ENCODE measurements at places on chromosomes 5 and 9. TPM values are rescaled to one million over a fixed set of nuclear protein-coding genes. Genes with fewer than 3 reads are reported as not detected.

DNA sequence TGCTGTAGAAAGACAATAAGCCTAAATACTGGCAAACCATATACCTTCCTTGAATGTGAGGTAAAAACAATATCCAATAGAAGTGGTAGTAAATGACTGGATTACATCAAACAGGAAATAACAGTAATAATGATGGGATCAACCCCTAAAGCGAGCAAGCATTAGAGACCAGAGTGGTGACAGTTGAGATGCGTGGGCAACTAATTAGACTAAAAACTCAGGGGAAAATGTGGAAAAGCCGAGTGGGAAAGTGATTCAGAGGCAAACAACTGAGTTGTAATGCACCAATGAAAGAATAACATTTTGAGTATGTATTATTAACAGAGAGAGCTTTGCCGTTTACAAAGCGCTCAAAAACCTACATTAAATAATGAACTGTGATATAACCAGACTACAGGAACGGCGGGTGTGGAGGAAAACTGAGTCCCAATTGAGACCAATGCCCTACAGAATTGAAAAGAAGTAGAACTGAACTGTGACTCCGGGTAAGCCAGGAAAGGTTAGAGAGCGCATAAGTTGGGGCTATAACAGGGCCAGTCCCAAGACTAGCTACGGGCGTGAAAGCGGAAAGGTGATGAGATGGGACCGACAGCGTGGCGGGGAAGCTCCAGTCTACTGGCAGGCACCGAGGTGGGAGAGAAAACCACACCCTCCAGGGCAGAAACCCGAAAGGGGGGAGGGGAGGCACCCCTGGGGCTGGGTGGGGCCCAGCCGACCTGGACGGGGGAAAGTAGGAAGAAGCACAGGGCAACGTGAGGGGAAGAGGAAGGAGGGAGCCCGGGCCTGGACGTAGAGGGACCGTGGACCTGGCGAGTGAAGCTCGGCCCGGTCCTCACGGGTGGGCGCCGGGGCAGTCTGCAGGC lies 592 bp downstream of the UBAP2 start:
- no peak for DNase-seq

DNA sequence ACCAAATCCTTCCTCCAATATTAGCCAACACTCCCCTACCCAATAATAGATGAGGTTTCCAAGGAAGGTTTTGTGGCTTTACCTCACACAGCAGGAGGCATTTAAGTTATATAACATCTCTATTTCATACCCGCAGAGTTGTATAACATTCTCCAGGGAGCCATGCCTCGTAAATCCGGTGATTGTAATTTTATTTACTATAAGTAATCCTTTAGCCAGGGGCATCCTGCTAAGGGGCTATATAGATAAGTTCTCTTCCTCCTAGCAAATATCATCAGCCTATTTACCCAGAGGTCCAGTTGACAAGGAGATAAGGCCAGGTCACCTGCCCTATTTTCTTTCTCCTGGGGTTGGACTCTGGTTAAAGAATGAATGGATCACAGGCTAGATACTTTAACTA lies 2051.0 kb downstream of the EFNA5 start:
- DNase-seq: no peak

GRCh38 chr5:172840432-172841154 lies 6.5 kb downstream of the ERGIC1 start:
- DNase-seq: no peak

The GDNF gene
- 6.0 TPM for polyA plus RNA-seq

The CMYA5 gene
- 102 TPM for polyA plus RNA-seq

DNA sequence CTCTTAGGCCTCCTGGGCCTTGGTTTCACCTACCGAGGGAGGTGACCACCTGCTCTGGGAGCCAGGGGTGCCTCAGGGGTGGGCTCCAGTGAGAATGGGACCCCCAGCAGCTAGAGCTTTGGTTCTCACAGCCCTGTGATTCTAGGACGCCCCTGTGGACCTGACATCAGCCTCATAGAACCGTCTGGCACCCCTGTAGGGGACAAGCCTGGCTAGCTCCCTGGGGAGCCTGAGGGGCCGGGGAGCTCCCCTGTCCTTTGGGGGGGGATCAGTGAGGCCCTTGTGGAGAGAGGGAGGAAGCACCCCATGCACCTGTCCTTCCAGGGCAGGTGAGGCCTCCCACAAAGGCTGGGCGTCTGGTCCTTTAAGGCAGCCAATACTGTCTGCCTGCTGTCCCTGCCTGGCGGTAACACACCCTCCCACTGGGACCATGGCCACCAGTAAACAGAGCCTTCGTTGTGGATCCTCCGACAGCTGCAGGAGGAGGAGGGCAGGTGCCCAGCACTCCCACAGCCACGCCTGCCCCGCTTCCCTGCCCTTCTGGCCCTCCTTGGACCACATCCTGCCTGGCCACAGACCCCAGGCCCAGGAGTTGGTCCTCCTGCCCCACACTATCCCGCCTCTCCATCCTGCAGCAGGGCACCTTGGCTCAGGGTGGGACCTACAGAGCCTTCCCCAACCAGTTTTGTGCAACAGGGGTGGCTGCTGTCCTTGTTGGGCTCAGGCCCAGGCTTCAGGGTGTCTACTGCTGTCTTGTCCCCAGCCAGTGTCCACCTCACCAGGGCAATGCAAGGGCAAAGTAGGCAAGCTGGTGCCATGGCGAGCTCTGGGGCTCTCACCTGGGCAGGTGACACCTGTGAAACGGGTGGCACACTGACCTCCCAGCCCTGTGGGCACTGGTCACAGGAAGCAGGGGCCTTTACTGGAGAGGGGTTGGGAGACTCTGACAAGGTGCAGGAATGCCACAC lies 3.0 kb upstream of the TUBB4B start:
- no peak for DNase-seq

DNA sequence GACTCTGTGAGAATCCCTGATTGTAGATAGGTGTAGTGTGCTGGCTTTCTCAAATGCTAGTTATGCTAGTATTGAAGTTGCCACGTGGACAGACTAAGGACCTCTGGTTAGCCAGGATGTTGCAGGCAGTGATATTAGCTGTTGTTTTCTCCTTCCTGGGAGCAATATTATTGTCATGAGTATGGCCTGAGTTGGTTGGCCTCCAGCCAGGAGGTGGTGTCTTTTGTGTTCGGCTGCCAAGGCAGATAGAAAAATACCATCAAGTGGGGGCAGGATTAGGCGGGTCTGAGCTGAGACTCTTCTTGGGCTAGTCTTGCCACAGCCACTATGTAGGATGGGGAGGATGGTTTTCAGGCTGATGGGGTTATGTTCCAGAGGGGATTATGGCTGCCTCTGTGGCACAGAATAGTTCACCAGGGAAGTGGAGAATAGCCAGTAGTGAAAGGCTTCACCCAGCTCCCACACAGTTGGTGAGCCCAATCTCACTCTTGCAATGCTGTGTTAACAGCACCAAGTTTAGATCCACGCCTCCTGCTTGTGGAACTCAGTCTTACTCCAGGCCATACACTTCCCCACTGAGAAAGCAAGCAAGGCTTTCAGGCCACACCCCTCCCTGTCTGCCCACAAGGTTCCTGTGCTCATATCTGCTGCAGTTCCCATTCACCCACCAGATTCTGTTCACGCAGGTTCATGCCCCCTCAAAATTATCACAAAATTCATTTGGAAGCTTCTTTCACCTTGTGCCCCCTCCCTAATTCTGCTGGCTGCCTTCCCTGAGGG lies 31.2 kb downstream of the GHR start:
- DNase-seq: no peak

DNA sequence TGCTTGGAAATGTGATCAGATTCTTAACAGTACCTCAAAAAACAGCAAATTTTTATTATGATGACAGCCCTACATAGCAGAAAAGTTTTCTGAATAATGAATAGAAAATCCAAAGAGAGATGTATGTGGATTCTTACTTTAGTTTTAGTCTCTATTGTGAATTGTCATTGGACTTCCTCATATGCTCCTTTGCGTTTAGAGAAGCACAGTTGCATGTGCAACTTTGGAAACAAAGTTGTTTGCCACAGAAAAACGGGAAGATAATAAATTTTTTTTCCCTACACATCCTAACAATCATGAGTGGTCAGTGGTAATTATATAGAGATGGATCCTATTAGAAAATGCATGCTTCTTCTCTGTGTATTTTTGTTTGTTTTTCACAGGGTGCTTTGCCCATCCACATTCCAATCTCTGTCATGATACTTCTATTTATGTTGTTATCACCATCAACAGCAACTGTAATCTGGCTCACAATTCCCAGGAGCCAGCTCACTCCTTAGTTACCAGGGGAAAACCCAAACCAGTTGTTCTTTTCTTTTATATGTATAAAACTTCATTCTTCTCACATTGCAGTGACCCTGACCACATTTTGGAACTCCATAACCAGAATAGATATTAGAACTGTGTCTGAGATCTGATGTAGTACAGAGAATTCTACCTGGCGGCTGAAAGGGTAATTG lies 118.7 kb downstream of the NDUFS4 start:
- no peak for DNase-seq

- DNase-seq: no peak
Observed at GRCh38 chr9:97924386-97924785, 2.1 kb upstream of the TRMO start.

- peak; percentile 37 for DNase-seq
Observed at GRCh38 chr5:76526950-76527583, 96.1 kb downstream of the F2RL2 start.

DNA sequence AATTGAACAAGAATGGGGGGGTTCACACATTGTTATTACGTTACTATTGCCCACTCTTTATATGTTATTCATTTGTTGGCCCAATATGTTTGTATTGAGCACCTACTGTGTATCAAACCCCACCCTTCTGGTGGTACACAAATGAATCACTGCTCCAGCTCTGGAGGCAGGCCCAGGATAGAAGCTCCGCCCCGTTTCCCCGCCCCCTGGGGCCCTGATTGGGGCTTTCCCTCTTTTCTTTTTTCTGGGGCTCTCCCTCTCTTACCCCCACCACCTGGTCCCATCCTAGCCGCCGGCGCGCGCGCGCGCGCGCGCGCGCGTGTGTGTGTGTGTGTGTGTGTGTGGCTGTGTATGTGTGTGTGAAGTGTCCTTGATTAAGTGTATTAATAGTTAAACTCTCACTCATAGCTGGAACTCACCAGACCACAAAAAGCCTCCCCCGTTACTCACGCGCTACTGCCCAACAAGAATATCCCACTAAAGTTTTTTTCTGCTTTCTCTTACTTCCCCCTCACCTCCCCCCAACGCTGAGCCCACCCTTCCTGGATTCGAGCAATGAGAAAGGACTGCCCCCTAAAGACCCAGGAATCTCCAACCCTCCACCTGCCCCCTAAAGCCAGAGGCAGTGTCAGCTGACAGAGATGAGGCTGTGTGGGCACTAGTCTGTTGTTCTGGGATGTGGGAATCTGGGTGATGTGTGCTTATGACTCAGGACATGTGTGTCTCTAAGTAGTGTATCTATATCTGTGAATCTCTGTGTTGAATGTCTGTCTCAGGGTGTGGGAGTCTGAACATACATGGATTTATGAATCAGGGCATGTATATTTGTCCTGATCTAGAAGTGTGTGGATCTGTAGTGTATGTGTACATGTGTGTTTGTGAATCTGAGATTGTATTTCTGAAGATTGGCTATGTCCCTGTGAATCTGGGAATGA lies 4.0 kb downstream of the CXXC5 start:
- no peak for DNase-seq
